ENCODE measurements at places on chromosomes 2 and 18.

- no peak for DNase-seq
These were observed 34.5 kb upstream of the TBC1D8 start for GRCh38 chr2:101185656-101186055.

GRCh38 chr2:102483086-102483485 is 10.1 kb downstream of the SLC9A4 start:
- DNase-seq = no peak

GRCh38 chr2:157809212-157809611 is 66.9 kb downstream of the ACVR1 start:
- DNase-seq = no peak

DNA sequence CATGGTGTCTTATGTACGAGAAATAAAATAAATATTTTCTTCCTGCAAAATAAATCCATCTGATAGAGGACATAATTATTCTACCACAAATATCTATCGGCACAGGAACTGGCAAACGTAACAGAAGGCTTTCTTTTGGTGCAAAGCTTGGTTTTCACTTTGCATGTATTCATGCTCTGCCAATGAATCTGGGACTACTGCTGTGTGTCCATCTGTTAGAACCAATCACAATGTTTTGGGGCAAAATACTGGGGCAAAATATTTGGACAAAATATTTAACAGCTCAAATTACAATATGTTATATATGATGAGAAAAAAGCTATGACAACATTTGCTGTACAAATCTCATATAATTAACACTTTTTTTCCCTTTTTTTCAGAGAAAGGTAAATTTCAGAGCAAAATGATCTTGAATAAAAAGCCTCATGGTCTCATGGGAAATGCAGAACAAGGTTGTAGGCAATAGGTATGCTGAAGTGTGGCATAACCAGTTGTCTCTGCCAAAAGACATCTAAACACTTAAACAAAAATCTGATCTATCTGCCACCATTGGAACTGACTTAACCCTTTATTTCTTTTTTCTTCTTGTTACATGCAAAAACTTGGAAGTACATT is 923.2 kb downstream of the CPS1 start:
- DNase-seq = no peak

- DNase-seq = no peak
These were observed 81.6 kb downstream of the RTN4 start for GRCh38 chr2:54968561-54969218.

GRCh38 chr18:32057624-32058165 is 34.0 kb upstream of the RNF138 start:
- DNase-seq = no peak

DNA sequence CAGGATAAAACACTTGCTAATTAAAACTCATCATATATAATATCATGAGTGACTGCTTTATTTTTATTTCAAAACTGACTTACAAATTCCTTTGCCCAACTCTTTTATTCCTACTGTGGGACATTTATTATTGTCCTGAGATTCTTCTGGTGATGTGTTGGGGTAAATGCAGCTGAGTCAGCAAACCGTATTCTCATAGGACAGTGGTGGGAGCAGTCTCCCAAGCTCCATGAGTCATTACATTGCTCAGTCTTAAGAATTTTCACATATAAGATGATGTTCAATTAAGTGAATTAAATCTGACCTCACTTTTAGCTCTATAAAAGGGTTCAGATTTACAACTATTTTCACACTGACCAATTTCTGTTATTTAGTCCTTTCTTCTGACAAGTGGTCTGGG is 1530.7 kb downstream of the LRP1B start:
- DNase-seq = peak; percentile 73

DNA sequence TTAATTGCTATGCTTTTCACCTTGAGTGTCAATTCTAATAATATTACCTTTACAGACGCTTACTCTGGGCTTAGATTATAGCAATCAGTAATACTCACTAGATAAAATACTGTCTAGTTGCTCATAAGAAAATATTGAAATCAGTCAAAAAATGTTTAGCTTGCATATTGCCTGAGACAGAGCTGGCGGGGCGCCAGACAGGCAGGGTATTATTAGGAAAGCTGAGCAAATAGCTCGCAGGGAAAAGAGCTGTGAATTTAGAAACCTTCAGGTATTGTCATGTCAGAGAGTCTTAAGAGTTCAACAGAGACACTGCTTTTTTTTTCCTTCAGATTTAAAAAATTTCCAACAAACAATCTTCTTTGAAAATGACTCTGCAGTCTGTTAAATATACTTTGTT is 118.4 kb downstream of the MEIS1 start:
- no peak for DNase-seq

GRCh38 chr2:239322416-239323086 is 78.3 kb downstream of the HDAC4 start:
- DNase-seq = no peak

GRCh38 chr18:65411061-65411460 is 339.8 kb upstream of the CDH7 start:
- DNase-seq = no peak

- no peak for DNase-seq
These were observed 110.3 kb downstream of the CMPK2 start for GRCh38 chr2:6755456-6755855.

- DNase-seq = peak; percentile 69
These were observed 42.8 kb downstream of the CCDC102B start for GRCh38 chr18:68840554-68841263.

DNA sequence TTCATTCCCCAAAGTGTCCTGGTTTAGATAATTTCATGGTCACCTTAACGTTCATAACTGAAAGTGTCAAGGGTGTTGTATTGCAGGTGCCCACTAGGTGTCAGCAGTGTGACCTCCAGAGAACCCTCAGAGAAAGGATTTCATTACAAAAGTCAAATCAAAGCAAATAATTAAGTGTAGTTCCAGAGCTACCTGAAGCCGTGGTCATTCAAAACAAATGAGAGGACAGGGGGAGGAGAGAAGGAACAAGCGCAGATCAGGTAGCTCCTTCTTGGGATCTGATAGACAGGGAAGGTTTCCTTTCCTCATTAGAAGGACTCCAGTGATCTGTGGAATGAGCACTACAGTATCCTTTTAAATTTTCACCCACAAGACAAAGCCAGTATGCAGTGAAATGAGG is at the start of gene SLC9A4:
Gene SLC9A4 (plus strand): TSS at position 207 of the 400 bp plus-strand sequence. CDS start 534 bp downstream, outside the sequence.
- DNase-seq = no peak

DNA sequence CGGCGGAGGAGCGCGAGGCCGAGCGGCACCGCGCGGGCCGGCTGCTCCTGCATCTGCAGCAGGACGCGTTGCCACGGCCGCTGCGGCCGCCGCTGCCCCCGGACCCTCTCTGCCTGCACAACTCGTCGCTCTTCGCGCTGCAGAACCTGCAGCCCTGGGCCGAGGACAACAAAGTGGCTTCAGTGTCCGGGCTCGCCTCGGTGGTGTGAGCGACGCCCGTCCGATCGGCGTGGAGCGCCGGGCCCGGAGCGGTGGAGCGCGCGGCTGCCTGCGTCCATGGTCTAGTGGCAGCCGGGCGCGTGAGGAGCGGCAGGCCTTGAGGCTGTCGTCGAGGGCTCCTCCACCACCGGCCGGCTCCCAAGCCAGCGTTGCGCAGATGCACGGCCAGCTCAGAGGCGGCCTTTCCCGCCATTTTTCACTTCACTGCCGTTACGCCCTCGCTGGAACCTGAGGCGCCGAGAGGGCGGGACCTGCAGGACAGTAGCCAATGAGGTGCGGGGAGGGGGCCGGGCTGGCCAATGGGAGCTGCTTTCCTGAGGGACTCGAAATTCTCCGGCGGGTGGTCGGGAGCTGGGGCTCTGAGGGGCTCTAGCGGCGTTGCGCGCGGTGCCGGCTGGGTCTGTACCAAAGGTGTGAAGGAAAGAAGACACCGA is 1.9 kb downstream of the TLX2 start:
- no peak for DNase-seq

DNA sequence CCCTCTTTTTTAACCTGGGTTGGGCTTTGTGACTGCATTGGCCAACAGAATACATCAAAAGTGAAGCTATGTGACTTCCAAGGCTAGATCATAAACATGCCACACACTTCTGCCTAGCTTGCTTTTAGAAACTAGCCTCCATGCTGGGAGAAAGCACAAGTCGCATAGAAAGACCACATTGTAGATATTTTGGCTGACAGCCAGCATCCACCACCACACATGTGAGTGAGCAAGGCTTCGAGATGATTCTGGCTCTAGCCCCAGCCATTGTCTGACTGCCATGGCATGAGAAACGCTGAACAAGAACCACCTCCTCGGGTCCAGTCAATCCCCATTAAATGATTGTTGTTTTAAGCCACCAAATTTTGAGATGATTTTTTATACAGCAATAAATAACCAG is 66.8 kb upstream of the STPG4 start:
- no peak for DNase-seq

DNA sequence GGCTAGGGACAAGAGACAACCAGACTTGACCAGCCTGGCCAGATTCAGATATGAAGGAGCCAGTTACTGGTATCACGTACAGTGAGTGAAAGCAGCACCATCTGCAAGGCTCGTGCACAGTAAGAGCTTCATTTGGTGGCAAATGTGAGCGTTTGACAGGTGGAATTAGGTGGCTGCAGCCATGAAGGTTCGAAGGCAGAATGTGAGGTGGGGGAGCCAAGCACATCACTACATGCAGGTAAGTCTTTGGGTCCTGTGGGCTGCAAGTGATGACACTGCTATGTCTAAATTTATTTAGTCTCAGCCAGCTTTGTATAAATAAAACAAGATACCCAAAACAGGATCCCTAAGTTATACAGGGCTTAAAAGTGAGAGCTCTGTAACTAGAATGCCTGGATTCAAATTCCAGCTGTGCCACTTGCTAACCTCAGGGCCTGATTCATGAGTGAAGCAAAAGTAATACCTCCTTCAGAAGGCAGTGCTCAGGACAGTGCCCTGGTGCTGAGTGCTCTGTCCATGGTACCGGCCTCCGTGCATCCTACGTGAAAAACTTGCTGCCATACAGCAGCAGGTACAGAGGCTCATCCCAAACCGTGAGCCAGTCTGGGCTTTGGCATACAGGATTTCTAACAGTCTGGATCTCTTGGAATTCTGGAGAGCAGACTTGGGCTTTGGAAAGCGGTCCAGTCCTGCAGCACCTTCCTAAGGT is 18.6 kb downstream of the DDX18 start:
- no peak for DNase-seq

DNA sequence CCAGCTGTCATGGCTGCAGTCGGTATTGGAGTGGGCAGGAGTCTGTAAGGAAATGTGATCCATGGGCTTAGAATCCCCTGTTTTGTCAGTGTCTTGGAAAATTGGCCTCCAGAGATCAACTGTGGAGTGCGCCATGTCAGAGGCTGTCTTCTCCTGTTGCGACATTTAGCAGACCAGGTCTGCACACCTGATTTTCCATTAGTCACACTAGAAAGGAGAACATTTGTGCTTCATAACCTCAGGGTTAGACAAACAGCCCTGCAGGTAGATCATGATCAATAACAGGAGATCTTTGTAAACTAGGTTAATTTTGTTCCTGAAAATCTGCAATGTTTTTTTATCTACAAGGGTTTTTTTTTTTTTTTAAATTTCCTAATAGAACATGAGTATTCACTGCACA is 28.0 kb downstream of the LDLRAD4 start:
- no peak for DNase-seq

- DNase-seq = no peak
These were observed 109.5 kb upstream of the DAPL1 start for GRCh38 chr2:158685646-158686045.

DNA sequence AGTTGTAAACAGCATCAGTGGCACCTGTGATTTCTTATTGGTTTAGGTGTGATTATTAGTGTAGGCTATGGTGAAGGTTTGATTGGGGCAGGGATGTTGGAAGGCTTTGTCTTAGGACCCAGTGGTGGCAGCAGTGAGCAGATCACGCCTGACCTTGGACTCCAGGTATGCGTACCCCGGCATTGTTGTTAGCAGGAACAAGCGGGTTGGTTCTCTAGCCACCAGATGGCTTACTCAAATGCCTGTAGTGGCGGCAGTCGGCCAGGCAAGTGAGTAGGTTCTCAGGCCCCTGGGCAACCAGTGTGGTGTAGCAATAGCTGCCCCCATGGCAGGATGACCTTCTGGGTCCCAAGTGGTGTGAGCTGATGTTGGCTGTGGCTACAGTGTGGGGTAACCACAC is 558.3 kb downstream of the KCNJ3 start:
- DNase-seq = no peak

- no peak for DNase-seq
These were observed 124.5 kb downstream of the CCDC102B start for GRCh38 chr18:68922392-68922791.

DNA sequence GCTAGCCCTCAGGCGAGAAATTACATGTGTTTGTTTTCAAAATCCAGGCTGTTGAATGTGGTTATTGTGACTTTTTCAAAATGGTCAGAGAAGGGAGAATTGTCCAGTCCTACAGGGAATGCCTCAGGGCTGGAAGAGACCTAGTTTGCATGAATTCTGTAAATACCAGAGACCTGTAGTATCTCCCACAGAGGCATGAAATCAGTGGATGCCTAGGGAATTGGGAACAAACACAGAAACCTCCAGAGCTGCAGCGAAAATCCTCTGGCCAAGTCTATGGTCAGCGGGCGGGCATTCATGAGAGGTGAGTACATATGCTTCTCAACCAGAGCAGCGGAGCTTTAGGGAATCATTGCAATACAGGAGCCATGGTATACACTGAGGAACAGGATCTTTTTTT is 1596.5 kb upstream of the NXPH2 start:
- no peak for DNase-seq

Data from kidney epithelial cell (primary cell).